ENCODE measurements at places on chromosomes 4 and X.

- peak; percentile 22 for DNase-seq
Measured at GRCh38 chr4:169226565-169226964, 44.2 kb downstream of the SH3RF1 start.

DNA sequence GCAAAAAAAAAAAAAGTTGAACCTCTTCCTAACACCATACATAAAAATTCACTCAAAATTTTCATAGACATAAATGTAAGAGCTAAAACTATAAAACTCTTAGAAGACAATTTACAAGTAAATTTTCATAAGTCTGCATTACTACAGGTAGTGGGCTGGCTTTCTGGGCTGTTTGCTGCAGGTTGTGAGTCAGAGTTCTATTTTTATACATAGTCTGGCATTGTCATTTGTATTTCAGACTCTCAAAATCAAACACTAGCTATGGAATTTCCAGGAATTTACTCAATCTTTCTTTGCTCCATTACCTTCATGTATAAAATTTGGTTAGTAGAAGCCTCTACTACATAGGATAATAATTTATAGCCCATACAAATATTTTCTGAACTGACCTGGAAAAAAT is 227.2 kb downstream of the COX18 start:
- no peak for DNase-seq

DNA sequence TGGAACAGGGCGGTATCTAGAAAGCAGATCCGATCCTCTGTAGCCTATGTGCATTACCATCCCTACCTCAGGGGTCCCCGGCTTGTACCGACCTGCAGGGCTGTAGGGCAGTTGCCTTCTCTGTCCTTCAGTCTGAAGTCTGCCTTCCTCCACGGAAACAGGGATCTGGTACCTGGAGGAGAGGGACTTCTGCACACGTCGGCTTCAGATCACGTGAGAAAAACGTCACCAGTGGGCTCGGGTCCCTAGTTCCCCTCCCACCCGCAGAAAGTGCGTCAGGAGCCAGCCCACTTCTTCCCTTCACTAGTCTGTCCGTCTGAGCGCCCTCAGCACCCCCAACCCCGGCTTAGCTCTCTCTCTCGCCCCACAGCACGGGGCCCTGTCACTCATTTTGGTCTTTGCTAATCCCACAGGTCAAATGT is at the start of gene TCEAL5:
Gene TCEAL5, minus strand, starts transcription at position 170 of the 422 bp plus-strand sequence. CDS start 2,187 bp downstream, outside the sequence.
- no peak for DNase-seq

GRCh38 chr4:13674971-13675370 is 47.4 kb upstream of the BOD1L1 start:
- no peak for DNase-seq

- DNase-seq = no peak
Measured at GRCh38 chr4:151555151-151555945, 146.4 kb downstream of the FHIP1A start.

DNA sequence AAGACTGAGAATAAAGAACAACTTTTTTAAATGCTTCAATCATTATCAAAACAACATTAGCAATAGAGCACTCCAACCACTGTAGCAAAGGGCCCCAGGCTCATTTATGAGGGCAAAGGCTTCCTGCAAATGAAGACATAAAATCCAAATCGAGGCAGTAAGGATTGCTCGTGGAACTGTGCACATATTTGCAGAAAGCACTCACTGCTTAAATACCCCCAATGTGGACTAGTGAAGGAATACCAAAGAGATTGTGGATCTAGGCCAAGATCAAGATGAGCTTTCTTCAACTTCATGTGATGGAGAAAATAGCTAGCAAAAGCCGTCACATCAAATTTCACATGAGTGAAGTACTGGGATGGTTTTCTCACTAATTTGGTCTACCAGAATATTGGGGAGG is 35.2 kb downstream of the GPC3 start:
- DNase-seq = no peak
